ENCODE measurements at places on chromosomes 3 and 15.

- peak; percentile 78 for DNase-seq
These were observed 64.2 kb upstream of the MME start for GRCh38 chr3:155015776-155016436.

DNA sequence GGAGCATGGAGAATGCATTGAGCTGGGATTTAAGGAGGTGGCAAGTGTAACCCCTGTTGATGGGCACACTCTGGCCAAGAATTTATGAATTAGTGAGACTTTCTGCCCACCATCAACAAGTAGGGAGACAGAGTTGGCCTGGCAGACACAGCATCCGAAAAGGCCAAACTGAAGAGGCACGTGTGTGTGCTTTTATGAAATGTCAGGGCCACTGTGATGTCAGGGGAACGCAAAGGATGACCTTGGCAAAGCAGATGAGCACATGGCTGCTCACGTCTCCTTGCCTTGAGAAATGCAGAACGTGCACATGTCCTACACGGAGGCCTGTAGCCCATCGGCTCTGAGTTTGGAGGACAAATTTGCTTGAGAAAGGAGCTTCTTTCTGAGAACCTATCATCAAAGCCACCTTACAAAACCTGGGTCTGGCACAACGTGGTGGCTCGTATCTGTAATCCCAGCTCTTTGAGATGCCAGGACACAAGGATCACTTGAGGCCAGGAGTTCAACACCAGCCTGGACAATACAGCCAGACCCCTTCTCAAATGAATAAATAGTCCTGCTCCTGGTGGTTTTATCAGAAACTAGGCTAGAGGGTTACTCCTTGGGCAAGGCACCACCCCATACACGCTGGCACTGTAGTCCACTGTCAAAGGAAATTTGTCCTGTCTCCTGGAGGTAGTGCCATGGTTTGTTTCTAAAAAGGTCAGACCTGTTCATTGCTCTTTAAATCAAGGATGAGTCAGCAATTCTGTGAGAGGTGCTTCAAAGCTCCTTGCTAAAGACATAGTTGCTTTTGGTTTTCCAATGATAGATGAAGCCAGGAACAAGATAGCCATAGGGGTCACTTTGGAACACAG, 941 bp upstream of the SH3BP5 start:
- DNase-seq: no peak

DNA sequence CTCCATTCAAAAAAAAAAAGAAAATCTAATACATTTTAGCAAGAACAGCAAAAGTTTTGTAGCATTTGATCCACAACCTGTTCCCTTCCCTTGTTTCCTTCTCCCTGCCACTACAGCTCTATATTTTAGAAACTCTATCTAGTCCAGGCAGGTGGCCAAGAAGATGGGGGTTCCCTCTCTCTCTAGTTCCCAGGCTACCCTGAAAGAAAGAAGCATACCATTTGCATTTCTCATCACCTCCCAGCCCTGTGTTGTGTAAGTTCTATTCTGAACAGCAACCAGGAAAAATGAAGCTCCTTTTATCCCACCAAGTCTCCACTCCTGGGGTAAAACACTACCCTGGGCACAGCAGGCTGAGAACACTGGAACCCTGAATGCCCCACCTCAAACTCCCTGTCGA, 100.0 kb downstream of the PCCB start:
- DNase-seq: no peak

- no peak for DNase-seq
These were observed 4.4 kb upstream of the PLSCR2 start for GRCh38 chr3:146473726-146474125.

GRCh38 chr3:181722156-181722555, 10.4 kb downstream of the SOX2 start:
- no peak for DNase-seq

DNA sequence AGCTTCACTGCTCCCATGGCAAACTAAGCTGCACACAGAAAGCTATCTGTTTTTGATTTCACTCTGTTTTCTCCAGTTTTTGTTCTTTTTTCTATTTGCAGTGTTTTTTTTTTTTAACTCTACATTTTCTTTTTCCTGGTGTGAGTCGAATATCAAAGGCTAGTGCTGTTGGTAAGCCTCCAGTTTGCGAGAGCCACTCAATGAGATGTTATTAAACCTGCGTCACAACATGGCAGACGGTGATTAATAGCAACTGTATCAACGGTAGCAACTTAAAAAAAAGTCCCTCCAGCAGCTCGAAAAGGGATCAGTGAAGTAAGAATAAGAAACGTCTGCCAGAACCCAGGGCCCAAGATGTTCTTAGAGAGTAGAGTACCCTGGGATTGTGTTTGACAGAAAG, 84.1 kb downstream of the MEIS2 start:
- no peak for DNase-seq

GRCh38 chr3:126380011-126380768, 14.5 kb upstream of the CFAP100 start:
- no peak for DNase-seq

- DNase-seq: no peak
These were observed 134.0 kb downstream of the LPP start for GRCh38 chr3:188287762-188288505.
